Renal cortical epithelial cell (primary cell): ENCODE measurements at places on chromosomes 1 and 21.

DNA sequence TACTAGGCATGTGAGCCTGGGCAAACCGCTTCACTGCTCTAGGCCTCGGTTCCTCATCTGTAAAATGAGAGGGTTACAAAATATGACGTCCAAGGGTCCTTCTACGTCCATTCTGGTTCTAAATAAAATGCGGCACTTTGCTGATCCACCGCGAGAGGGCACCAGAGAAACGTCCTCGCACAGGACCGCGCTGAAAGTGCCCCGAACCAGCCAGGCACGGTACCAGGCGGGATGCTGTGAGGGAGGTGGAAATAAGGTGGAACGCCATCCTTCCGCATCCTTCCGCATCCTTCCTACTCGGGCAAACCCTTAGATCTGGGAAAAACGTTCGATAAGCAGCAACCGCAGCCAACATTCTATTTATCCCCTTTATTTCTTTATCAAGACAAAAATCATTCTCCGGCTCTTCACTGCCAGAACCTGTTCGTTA, 60.3 kb upstream of the KRTAP19-8 start:
- peak; percentile 30 for DNase-seq

DNA sequence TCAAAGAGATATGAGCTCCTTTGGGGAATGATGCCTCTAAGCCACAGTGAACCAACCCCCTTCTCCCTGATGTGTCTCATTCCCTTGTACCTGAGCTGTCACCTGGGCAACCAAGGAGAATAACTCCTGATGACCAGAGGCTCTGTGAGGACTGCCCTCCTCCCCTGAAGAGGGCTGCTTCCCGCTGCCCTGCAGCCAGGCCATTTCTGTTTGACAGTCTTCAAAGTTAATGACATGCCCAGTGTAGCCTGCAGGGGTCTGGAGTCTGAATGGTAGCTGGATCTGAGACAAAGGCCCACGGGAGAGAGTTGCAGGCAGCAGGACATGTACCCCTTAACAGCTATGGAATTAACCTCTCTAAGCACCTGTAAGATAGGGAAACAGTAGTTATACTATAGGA, 3.4 kb upstream of the SLFNL1 start:
- DNase-seq, result no peak

DNA sequence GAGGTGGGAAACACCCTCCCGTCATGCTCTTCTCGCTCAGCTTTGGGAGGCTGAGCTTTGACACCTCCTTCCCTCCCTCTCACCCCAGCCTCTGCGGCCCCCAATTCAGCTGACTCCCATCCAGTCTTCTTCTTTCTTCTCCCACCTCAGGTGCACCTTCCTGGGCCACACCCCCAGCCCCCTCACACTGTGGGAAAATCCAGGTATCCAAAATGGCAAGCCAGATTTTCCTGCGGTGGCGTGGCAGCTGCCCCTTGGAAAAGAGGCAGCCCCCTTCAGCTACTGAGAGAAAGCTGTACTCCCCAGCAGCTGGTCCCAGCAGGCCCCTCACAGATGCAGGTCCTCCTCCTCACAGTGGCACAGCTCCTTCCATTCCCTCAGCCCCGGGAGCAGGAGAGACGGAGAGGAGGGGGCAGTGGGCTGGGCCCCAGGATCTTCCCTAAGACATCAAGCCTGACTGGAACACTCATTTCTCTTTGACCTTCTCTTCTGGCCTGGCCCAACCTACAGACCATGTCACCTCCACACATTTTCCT, 61.6 kb downstream of the OPTC start:
- DNase-seq, result no peak

GRCh38 chr1:223189903-223190724, 47.1 kb upstream of the TLR5 start:
- DNase-seq, result no peak

- no peak for DNase-seq
These were observed 694 bp downstream of the ZBTB7B start for GRCh38 chr1:155003227-155003765.

DNA sequence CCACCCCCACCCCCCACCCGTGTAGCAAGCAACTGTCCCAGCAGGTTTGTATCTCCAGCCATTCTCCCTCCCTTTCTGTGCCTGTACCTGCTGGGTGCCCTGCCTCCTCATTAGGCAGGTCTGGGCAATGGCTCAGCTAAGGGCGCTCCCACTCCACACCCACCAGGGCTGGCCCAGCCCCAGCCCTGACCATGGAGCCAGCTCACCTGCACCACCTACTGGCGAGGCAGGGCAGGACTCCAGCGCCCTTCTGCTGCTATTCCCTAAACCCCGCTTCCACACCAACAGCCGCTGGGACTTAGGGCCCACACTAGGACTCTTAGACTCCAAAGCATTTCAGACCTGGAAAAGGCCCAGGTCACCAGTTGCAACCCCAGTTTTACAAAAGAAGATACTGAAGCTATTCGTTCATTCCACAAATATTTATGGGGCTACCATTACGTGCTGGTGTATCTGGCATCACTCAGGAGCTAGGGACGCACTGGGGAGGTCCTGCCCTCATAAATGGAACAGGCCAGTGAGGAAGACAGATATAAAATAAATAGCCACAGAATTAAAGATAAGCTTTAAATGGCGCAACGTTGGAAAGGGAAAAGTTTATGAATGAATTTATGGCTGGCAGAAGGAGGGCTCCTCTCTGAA, 24.0 kb downstream of the PGLYRP3 start:
- DNase-seq, result no peak

DNA sequence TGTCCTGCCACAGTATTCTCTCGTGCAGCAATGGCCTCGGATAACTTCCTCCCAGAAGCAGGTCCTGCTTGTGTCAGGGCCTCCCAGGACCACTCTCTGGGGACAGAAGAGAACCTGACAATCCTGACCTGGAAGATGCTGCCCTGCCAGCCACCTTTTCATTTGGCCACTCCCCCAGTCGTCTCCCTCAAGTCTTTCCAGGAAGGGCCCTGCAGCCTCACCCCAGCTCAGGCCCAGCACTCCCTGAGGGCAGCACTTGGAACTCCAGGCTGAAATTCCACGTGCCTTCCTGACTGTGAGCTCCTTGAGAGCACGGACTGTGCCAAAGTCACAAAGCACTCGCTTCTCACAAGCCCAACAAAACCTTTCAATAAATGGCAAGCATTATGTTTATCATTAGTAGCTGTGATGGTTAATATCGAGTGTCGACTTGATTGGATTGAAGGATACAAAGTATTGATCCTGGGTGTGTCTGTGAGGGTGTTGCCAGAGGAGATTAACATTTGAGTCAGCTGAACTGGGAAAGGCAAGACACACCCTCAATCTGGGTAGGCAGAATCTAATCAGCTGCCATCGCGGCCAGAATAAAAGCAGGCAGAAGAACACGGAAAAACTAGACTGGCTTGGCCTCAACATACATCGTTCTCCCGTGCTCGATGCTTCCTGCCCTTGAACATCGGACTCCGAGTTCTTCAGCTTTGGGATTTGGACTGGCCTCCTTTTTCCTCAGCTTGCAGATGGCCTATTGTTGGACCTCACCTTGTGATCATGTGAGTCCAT, 2.3 kb upstream of the CLEC20A start:
- DNase-seq, result no peak

DNA sequence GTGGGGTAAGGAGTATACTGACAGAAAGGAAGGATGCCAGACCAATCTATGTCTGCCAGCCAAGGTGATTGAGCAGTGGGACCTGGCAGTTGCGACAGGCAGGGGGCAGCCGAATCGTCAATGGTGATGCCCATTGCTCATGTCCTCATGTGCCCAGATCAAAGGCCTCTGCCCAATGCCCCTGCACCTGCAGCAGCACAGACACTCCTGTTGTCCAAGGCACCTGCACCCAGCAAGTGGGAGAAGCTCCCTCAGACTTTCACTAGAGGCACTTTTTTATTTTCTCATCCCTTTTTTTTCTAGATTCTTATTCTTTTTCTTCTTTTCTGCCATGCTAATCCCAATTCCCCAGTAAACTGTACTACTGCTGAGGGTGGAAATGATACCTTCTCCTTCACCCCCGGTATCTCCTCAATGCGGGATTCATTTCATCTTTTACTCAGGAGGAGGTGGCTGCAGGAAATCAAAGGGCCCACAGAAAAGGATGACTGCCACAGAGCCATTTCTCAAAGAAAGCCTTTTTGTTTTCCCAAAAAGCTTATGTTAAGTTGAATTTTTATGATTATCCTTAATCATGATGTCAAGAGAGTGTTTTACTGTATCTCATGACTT, 332.0 kb downstream of the PAPPA2 start:
- DNase-seq, result no peak

- peak; percentile 92 for DNase-seq
These were observed 16.8 kb upstream of the RIPK4 start for GRCh38 chr21:41783476-41784180.

DNA sequence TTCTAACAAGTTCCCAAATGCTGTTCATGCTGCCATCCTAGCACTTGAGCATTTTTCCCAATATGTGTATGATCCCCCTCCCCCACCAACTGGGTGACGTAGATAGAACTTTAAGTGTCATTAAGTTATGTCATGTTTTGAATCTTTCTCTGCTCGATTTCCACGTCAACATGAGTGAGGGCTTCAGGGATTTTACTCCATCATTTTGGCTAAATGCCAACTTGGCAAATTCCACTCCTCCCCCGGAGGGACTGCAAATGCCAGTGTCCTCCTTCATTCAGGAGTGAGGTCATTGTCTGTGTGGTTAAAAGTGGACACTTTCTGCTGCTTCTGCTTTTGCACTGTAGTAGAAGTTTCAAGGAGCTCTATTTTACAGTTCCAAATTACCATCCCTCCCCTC, 201.7 kb downstream of the FGGY start:
- peak; percentile 64 for DNase-seq

DNA sequence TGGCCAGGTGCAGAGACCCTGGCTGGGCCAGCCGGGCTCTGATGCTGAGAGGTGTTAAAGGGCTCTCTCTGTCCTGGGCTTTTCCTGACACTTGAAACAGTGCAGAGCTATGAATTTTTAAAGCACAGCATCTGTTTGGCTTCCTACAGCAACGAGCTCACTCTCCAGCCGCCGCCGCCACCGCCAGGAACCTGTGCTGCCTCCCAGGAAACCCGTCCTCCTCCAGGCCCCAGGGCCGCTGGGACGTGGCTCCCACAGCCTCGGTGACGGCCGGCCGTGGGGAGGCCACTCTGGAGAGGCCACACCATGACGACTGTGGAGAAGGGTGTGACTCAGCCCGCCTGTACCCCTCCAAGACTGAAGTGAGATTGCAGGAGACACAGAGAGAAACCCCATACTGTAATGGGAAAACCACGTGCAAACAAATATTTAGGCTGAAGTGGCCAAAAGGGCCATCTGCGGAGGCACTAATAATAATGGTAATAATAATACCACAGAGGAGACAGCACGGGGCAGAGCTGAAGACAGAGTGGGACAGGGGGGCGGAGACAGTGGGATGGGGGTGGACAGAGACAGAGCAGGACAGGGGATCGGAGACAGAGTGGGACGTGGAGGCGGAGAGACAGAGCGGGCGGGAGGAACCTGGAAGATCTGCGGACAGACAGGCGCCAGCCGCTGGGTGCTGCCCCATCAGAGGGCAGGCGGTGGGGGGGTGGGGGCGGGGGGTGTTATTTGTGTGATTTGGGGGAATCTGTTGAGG, 139.2 kb downstream of the CASZ1 start:
- no peak for DNase-seq

DNA sequence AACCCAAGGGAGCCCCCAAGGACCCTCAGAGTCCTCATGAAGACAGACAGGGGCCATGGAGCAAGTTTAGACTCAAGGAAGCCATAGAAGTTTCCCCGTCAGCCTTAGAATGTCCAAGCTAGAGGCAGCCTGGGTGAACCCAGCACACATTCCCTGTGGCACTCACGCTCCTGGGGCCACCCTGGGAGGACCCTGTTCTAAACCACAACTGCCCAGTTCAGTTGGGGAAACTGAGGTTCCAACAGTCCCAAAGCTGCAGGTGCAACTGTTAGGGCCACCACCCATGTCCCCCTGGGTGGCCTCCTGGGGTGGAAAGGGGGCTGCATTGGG, 9.3 kb downstream of the WNT3A start:
- DNase-seq, result no peak

DNA sequence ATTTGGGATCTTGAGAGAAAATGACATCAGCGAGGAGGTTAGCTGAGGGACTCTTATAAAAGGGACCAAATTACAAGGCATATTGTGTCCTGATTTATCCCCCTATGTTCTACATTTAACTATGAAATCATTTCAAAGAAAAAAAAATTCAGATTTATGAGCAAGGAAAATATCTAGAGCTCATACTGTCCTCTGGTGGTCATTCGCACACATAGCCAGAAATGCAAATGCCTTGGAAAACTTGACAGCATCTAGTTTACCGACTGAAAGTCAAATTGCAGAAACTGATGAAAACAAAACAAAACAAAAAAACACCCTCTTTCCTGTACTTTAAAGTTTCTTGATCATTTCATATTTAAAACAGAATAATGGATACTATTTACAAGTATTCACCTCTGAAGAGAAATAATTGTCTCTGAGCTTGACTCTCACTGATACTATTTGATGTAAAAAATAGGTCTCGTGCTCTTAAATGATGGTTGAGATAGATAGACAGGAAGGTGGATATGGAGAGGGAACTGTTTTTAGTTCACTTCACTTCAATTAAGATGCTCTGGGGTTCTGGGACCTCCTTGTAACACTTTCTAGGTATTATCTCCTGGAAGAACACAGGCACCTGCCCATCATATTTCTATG, 253.8 kb downstream of the PCP4 start:
- DNase-seq, result peak; percentile 26

- no peak for DNase-seq
These were observed 64.8 kb downstream of the PRDM2 start for GRCh38 chr1:13764588-13765332.

- no peak for DNase-seq
These were observed 73.6 kb upstream of the SLC25A33 start for GRCh38 chr1:9465640-9466039.

DNA sequence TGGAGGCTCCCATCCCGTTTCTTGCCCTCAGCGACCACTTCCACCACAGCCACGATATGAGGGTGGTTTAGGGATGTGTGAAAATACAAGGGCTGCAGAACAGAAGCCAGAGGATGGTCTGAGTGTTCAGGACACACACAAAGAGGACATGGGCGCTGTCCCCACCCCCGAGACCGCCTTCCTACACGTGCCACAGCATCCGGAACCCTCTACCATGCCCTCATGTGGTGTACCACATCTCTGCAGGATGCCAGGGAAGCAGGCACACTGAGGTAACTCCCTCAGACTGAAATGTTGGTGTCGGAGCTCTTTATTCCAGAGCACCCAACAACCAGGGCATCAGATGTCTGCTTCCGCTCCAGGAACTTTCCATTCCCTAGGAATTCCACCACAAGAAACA, 23.1 kb downstream of the NPHP4 start:
- no peak for DNase-seq
